AG08396 (cell line): ENCODE measurements at places on chromosomes 7 and 10.

DNA sequence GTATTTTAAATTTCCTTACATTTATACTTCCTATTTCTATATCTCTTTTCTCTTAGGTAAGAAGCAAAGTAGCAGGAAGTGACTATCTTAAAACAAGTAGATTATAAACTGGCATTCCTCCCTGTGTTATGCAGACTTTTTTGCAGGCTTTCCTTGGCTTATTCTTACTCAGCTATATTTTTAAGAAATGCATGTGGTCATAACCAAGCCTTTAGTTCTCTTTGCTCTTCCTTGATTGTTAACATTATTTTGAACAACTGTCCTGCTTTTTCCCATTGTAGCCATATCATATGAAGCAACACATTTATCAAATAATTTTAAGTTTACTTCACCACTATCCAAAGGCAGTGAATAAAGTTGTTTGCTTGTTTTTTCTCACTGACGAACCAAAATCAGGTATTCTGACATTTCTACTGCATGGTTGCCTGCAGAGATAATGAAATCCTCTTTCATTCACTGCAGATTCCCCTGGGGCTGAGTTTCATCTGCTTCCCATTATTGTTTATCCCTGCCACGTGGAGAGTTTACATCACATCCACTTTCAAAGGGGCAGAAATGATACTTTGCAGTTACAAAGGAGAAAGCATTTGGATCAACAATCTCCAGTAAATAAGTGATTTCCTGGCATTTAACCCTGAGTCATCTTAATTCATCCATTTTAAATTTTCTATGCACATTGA lies 389.9 kb upstream of the SEMA3C start:
- no peak for DNase-seq

DNA sequence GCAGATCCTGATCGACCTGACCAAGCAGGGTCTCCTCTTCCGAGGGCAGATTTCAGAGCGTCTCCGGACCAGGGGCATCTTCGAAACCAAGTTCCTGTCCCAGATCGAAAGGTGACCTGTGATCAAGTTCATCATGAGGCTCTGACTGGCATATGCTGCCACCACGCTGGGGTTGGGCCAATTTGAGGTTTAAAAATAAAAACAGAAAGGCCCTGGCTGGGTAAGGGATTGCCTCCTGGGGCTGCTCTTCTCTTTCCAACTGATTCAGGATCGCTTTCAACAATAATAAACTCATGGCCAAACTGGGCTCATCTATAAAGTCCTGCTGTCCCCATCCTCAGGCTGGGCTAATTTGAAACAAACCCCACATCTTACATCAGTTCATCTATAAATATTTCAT lies 17.1 kb upstream of the HK1 start:
- no peak for DNase-seq

- DNase-seq = no peak
Measured at GRCh38 chr10:11798845-11799735, 24.1 kb upstream of the PROSER2 start.

DNA sequence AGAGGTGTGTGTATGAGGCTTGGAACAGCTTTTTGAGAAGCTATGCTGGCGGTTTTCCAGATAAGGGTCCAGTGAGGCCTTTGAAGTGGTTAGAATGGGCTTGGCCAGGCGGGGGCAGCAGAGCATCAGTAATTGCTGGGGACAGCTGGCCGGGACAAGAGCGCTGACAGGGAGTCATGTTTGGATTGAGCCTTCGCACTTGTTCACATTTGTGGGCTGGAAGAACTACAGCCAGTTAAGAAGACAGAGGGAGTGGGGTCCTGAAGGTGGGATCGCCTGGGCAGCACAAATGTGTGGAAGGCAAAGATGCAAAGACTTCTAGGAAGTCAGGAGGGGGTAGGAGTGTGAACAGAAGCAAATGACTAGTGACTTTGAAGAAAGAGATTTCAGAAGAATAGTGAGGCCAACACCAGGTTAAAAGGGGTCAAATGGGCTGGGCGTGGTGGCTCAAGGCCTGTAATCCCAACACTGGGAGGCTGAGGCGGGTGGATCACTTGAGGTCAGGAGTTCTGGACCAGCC lies 12.7 kb upstream of the SDHAF3 start:
- DNase-seq = peak; percentile 62

GRCh38 chr7:5574770-5575269 lies 151.2 kb upstream of the TNRC18 start:
- no peak for DNase-seq
